ENCODE measurements at places on chromosomes 3 and 15.

DNA sequence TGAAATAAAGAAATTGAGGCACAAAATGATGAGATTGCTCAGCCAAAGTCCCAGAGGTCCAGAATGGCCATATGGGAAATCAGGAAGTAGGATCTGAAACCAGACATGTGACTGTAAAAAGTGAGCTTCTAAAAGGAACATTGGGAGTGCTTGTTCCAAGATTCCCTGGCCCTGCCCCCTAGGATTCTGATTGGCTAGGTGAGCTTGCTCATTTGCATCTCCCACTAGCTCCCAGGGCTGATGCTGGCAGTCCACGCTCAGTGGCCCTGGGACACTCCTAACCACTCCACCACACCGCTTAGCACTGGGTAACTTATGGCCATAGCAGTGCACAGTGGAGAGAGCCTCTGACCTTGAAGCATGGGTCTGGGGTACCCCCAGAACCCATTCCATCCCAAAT lies 326.7 kb downstream of the NTRK3 start:
- no peak for DNase-seq

DNA sequence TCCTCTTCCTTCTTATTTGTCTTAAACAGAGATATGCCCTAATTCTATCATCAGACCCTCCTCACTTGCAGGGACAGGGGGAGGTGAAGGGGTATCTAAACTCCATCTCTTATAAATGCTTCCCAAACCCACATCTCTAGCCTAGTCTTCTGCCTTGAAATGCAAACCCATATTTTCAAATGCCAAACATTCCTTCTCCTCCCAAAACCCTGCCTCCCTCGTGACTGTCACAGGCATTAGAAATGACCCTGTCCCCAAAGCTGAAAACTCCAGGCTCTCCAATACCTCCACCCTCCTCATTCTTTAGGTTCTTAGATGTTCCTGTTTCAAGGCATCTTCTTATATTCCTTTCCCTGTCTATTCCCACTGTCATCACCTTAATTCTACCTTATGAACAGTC lies 191.0 kb downstream of the ERC2 start:
- DNase-seq: no peak

- DNase-seq: no peak
Observed at GRCh38 chr3:189144645-189145044, 27.1 kb upstream of the TPRG1 start.

GRCh38 chr3:169998668-169999131 lies 32.1 kb downstream of the SEC62 start:
- no peak for DNase-seq

All from GM13976 (cell line).